ENCODE measurements at places on chromosomes 5 and 9.
A peak's percentile ranks its signal among the peaks of the same experiment; 100 is the strongest.

GRCh38 chr5:108634010-108634616 lies 113.6 kb upstream of the FER start:
- DNase-seq: no peak

GRCh38 chr9:90939351-90939750 lies 137.7 kb downstream of the SYK start:
- DNase-seq: no peak

DNA sequence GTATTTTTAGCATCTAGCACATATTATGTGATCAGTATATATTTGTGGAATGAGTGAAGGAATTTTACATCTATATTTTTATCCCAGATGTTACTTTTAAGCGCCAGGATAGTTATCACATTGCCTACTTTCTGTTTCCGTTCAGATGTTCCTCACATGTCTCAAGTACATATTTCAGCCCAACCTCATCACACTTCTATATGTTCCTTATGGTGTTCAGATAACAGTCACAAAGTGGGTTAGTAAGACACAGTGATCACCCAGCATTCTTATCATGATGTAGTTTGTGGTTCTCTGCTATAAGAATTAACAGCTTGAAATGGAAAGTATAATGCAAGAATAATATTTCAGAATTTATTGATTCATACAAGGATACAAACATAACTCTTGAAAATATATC lies 170.0 kb upstream of the RASA1 start:
- DNase-seq: no peak

DNA sequence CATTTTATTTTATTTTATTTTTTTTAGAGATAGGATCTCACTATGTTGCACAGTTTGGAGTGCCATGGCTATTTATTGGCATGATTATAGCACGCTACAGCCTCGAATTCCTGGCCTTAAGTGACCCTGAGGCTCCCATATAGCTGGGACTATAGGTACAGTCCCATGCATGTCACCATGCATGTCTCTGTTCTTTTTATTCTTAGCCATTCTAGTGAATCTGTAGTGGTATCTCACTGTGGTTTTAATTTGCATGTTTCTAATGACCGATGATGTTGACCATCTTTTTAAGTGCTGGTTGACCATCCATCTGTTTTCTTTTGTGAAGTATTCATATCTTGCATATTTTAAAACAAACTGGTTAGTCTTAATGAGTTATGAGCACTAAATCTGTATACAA lies 76.1 kb downstream of the SLC44A1 start:
- no peak for DNase-seq

- DNase-seq: no peak
Observed at GRCh38 chr5:137760719-137761516, 6.8 kb upstream of the HNRNPA0 start.

- no peak for DNase-seq
Observed at GRCh38 chr9:94864196-94864595, 137.7 kb downstream of the AOPEP start.

DNA sequence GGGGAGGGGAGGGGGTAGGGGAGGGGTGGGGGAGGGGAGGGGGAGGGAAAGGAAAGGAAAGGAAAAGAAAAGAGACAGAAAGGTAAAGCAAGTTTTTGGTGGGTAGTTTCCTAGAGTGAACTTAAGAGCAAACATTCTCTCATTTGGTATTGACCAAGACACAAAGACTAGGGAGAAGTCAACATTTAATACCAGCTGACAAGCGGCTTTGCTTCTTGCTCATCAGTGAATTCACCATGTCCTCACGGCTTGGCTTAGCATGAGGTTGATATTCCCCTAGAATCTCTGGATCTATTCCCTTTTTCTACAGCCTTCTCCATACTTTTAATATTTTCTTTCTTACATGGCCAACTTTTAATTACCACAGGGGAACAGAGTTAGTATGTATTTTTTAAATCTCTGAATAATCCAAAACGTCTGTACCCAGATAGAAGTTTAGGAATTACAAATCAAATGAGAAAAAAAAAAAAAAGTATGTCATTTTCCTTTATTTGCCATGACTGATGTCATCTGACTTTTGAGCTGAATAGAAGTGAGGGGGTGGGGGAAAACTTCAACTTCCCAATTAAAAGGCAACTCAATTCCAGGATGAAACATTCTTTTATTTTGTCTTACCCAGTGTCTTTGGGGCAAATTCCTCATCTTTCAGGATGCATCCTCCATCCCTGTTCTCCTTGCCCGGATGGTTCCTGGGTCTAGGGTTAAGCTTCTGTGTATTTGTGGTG lies 40.1 kb upstream of the GLIS3 start:
- no peak for DNase-seq

GRCh38 chr5:168802337-168802736 lies 223.2 kb upstream of the PANK3 start:
- DNase-seq: peak; percentile 58

DNA sequence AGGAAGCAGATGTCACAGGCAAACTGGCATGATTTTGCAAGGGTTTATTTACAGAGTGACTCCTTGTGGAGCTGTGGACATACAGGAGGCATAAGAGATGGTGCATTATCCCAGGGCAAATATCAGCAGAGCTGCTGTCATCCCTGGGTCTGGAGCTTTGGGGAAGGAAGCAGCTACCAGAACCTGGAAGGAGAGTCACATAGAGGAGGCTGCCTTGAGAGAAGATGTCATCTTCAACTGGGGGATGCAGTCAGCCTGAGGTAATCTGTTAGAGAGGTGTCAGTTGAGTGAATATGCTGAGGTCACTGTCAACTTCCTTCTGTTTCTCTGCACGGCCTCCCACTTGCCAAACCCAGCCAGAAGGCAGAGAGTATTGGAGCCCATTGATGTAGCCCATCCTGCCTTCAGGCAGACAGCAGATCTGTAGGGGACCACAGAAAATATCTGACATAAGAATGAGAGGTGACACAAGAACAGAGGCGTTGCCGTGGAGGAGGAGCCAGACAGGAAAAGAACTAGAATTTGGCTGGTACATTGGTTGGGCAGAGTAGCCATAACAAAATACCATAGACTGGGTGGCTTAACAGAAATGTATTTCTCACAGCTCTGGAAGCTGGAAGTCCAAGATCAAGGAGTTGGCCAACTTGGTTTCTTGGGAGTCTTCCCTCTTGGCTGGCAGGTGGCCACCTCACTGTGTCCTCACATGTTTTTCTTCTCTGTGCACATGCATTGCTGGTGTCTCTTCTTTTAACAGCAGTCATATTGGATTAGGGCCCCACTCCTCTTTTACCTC lies 102.8 kb downstream of the SNX18 start:
- no peak for DNase-seq

GRCh38 chr5:66967826-66968262 lies 228.8 kb downstream of the CD180 start:
- DNase-seq: peak; percentile 9

GRCh38 chr9:85600675-85601263 lies 141.0 kb downstream of the AGTPBP1 start:
- peak; percentile 8 for DNase-seq

DNA sequence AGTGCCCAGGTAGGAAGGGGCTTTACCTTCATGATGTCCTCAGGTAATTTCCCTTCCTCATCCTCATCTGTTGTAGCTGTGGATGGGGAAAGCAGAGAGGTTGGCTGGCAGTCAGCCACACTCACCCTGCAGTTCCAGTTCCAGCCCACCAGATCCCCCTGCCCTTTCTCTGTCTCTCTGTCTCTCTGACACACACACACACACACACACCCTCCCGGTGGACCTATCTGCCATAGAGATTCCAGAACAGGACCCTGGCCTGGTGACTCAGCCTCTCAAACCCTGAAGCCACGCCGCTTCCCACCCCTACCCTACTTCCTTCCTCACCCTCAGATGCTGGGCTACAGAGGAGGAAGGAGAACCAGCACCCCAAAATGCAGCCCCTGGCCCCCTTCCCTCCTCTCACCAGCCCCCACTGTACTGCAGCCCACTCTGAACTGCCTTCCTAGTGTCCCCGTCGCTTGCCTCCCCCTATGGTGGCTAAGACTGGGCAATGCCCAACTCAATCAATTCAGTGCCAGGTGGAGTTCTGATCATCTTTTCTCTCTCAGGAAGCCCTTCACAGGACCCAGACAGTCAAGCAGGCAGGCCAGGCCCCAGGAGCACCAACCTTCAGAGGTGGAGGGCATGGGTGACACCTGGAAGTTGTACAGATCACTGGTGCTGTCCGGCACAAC lies 4.8 kb downstream of the IRF1 start:
- no peak for DNase-seq

GRCh38 chr5:41896230-41896629 lies 7.9 kb upstream of the RIMOC1 start:
- DNase-seq: no peak

GRCh38 chr5:30600892-30601291 lies 592.6 kb upstream of the CDH6 start:
- DNase-seq: no peak

- no peak for DNase-seq
Observed at GRCh38 chr9:18393340-18394130, 80.4 kb upstream of the ADAMTSL1 start.

DNA sequence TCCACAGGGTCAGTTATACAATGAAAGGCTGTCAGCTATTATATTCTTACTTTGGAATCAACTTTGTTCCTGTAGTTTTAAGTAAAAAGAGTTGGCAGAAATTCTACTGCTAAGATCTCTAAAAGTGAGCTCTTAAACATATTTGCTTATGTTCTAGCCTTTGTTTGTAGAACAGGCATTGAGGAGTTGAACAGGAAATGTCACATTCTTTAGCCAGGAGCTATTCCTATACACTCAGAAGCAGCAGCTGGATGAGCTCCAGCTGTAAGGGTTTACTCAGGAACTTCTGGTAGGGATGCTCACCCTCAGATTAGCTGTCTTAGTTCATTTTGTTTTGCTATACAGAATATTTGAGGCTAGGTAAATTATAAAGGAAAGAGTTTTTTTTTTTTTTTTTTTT lies 22.4 kb upstream of the SPINK14 start:
- no peak for DNase-seq

DNA sequence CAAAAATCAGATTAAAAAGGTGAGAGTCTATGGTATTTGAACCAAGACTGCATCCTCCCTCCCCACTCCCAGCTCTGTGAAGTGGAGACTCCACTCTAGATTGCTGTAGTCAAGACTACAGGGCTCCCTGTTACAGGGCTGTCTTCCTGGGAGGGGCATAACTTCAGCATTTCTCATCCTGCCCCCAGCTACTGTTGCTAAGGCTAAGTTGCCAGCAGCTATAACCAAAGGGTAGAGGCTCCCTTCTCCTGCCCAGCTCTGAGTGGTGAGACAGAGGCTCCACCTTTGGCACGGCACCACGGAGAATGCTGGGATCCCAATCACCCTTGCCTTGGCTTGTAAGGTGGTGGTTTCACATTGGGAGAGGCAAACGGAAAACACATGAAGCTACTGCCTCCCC lies 39.2 kb upstream of the GCNT4 start:
- DNase-seq: no peak

- DNase-seq: no peak
Observed at GRCh38 chr5:67248703-67249589, 52.3 kb upstream of the CD180 start.

DNA sequence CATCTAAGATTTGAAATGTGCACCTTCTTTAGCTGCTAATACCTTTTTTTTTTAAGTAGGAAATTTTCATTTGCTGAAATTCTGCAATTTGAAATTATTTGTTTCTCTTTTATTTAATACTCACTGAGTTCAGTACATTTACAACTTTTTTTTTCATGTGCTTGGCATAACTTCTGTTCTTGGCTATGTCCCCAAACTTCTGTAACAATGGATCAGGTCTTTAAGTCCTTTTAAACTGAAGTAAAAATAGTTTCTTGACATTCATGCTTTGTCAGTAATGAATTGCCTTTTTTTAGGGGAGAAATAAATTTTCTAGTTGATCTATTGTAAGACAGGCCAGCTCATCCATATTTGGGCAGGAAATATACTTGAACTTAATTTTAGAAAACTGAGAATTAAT lies 41.5 kb downstream of the EDIL3 start:
- no peak for DNase-seq

GRCh38 chr9:133273819-133274218 lies 1.2 kb downstream of the ABO start:
- no peak for DNase-seq

DNA sequence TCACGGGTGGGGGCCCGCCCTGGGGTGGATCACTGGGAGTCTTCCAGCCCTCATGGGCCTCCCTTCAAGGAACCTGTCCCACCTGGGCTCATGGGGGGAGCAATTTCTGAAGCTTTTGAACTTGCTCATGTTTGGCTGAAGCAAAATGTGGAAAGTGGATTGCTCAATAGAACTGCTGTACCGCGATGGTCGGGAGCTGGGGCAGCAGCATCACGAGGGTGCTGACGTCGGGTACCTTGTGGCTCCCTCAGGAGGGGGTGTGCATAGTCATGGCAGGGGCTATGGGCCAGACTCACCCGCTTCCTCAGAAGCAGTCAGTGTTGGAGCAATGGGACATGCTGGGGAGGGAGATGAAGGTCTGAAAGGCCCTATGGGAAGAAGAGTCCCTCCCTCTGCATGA lies 57.9 kb downstream of the PRRT1B start:
- no peak for DNase-seq

DNA sequence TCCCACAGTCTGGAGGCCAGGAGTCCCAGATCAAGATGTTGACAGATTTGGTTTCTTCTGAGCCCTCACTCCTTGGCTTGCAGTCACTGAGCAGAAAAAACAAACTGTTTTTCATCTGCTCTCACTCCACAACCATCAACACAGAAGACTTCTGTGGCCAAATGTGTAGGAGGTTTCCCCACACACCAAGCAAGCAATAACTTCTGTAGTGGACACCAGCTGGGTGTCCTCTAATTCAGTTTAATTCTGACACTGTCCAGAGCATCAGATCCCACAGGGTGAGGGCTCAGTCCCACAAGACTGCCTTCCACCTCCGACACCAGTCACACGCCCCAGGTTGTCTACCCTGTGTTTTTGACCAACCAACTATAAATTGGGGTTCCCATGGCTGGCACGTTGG lies 209.9 kb downstream of the AOPEP start:
- DNase-seq: no peak

DNA sequence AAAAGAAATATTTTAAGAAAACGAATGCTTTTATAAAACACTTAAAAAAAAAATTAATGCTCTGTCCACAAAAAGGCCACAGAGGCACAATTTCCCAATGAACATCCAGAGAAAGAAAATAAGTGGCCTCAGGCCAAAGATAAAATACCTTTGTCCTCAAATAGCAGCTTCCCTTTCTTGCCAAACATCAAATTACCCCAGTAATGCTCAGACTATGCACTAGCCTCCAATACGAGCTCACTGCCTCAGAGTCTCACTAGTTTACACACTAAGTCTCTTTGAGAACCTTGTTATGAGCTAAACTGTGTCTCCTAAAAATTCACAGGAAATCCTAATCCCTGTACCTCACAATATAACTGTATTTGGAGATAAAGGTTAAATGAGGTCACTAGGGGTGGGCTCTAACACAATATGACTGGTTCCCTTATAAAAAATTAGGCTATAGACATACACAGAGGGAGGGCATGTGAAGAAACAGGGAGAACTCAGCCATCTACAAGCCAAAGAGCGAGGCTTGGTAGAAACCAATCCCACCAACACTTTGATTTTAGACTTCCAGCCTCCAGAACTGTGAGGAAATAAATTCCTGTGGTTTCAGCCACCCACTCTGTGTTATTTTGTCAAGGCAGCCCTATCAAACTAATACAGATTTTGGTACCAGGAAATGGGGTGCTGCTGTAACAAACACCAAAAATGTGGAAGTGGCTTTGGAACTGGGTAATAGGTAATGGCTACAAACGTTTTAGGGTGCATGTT lies 4.4 kb downstream of the MPDZ start:
- DNase-seq: no peak

- DNase-seq: no peak
Observed at GRCh38 chr5:132428147-132428482, 58.6 kb downstream of the SLC22A5 start.

GRCh38 chr9:136899196-136899595 lies 12.9 kb downstream of the TRAF2 start:
- no peak for DNase-seq
